ENCODE measurements at places on chromosomes 11 and 22. TPM values are rescaled to one million over a fixed set of nuclear protein-coding genes. Genes with fewer than 3 reads are reported as not detected.

The GAB4 gene
- not detected for total RNA-seq

The SCO2 gene
- total RNA-seq: 14.2 TPM

The WBP2NL gene
- 0.44 TPM for total RNA-seq

The KCNK4 gene
- 1.1 TPM for total RNA-seq

The ACTN3 gene
- 0.13 TPM for total RNA-seq

The CCDC81 gene
- total RNA-seq: 0.49 TPM

The C1QTNF5 gene
- total RNA-seq: not detected

The RASSF10 gene
- not detected for total RNA-seq

The OR4D5 gene
- not detected for total RNA-seq

GRCh38 chr11:962688-963087 is 37.0 kb downstream of the AP2A2 start:
- no peak for DNase-seq

- no peak for DNase-seq
Observed at GRCh38 chr22:41919357-41920224, 4.7 kb upstream of the SHISA8 start.

DNA sequence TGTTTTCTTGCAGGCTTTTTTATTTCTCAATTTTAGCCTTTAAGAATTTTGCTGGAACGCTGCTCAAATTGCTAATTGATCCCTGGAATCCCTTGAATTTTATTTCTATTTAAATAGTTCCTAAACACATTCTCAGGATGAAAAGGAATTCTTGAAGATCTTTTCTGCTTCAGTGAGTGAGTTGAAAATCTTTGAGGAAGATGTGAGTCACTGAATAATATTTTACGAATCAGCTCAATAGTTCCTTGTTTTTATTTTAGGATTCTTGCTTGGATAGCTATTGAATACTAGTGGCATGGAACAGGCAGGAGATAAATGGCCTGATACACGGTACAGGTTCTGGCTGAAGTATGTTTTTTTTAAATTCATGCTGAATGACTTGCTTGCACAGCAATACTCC is 194.6 kb upstream of the CCDC90B start:
- DNase-seq: no peak

DNA sequence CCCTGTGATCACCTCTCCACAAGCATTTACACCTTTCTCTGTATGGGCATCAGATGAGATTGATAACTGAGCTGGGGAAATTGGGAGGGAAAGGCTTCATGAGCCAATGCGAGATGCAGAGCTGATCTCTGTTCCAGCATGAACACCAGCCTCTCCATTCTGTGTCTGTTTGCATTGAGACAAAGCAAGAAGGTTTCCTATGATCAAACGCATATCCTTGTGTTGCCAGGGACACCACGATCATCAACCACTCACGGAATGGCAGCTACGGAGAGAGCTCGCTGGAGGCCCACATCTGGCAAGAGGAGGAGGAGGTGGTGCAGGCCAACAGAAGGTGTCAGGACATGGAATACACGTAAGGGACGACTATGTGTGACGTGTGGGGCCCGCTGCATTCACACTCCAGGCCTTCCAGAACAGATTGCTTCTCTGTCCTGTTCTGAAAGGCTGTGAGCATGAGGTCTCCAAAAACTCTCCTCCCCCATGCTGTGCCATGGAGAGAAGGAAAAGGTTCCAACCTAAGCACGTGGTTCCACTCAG is 96.4 kb downstream of the AMOTL1 start:
- DNase-seq: no peak

- DNase-seq: no peak
Observed at GRCh38 chr11:128239306-128239705, 348.1 kb downstream of the ETS1 start.

GRCh38 chr11:77065878-77066228 is 918 bp upstream of the CAPN5 start:
- DNase-seq: no peak

DNA sequence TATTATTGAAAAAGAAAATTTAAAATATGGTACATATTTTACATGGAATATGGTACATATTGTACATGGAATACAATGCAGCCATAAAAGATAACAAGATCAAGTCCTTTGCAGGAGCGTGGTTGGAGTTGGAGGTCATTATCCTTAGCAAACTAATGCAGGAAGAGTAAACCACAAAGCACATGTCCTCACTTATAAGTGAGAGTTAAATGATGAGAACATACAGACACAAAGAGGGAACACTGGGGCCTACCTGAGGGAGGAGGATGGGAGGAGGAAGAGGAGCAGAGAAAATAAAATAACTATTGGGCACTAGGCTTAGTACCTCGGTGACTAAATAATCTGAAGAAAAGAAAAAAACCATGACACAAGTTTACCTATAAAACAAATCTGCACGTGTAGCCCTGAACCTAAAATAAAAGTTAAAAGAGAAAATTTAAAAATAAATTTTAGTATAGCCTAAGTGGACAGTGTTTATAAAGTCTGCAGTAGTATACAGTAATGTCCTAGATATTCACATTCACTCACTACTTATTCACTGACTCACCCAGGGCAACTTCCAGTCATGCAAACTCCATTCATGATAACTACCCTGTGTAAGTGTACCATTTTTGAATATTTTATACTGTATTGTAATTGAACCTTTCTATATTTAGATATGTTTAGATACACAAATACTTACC is 204.4 kb downstream of the FAM76B start:
- DNase-seq: no peak

GRCh38 chr11:95404370-95404769 is 173.4 kb upstream of the SESN3 start:
- no peak for DNase-seq

DNA sequence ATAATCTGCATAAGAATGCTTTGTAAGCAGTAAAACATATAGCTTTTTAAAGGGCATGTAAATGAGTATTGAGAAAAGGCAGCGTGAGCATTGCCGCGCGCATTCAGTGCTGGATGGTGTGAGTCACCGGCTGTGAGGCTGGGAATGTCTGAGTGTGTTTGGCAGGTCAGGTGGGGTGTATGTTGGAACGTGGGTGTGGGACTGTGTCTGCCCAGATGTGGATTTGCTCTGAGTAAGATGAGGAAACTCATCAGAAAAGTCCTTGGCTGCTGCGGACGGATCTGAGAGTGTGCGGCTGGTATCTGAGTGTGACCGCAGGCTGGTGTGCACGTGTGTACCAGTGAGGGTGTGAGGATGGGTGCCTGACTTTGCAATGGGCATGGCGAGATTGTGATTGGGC is 66.2 kb upstream of the NECTIN1 start:
- DNase-seq: no peak

DNA sequence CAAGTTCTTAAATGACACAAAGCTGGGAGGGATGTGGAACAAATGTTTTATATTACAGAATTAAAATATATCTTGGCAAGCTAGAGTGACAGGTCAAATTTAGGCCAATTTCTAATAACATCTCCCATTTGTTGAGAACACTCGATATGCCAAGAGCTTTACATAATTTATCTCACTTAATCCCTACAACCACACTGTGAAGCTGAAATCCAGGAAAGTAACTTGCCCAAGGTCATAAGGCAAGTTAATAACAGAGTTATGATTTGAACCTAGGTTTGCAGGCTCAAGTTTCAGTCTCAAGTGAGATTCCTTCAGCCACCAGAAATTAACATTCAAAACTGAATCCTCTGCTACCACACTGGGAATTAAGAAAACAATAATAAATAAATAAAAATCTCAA is 38.3 kb downstream of the RAB30 start:
- no peak for DNase-seq

GRCh38 chr11:113615773-113616172 is 90.3 kb downstream of the TMPRSS5 start:
- no peak for DNase-seq

- peak; percentile 28 for DNase-seq
Observed at GRCh38 chr11:11265994-11266606, 87.0 kb downstream of the CSNK2A3 start.

GRCh38 chr22:30027169-30027568 is 53.1 kb upstream of the HORMAD2 start:
- no peak for DNase-seq

- no peak for DNase-seq
Observed at GRCh38 chr11:95363708-95364107, 132.7 kb upstream of the SESN3 start.

- no peak for DNase-seq
Observed at GRCh38 chr11:88301488-88302140, 35.9 kb downstream of the CTSC start.

DNA sequence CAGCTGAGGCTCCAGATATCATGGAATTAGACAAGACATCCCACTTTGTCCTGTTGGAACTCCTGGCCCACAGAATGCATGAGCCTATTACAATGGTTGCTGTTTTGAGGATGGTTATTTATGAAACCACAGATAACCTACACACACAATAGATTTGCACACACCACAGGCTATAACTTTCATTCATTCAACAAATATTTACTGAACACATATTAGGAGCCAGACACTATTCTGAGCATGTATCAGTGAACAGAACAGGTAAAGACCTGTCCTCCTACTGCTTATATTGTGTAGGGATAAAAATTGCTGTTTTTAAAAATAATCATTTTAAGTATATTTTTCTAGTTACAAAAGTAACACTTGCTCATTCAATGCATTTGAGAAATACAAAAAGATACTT is 13.4 kb upstream of the LDLRAD3 start:
- no peak for DNase-seq

GRCh38 chr22:21029486-21030025 is 2.8 kb downstream of the SLC7A4 start:
- no peak for DNase-seq

GRCh38 chr22:38316364-38317121 is 690 bp downstream of the CSNK1E start:
- no peak for DNase-seq

DNA sequence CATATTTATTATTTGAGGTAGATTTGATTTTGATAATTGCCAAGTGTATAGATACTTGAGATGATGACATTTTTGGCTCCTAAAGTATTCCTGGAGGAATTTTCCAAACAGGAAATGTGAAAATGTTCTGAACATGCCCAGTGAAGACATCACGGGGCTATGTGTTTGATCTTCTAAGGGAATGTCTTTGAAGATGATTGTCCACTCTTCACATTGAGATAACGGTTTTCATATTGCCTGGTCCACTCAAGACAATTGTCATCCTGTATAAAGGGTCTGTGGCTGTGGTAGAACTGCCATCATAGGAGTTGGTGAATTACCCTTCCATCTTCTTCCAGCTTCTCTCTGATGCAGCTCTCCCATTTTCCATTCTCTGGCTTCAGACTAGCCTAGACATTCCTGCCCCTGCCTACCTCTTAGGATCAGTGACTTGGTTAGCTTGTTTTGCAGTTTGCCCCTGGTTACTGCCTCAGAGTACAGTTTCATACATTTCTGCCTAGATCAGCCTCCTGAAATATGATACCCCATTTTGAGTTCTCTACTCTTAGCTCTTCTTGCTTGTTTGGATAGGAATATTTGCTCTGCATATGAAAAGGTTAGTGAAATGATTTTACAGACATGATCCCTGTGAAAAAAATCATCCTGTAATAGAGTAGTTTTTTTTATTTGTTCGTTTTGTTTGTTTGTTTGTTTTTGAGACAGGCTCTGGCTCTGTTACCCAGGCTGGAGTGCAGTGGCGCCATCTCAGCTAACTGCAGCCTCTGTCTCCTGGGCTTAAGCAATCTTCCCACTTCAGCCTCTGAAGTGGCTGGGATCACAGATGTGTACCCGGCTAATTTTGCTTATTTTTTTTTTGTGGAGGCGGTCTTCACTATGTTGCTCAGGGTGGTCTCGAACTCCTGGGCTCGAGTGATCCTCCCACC is 111.4 kb upstream of the SORL1-AS1 start:
- DNase-seq: no peak

DNA sequence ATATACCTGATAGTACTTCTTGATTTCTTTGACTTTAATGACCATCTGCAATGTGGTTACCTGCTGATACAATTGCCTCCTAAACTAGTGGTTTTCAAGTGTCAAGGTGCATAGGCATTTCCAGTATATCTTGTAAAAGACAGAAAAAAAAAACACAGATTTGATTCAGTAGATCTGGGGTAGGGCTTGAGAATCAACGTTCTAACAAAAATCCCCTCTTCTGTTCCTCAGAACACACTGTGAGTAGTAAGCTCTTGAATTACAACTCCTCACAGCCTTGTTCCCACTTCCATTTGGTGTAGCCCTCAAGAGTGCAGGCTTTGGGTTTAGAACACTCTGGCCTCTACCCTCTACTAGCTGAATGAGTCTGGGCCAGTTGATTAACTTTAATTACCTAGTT is 78.0 kb upstream of the CTSC start:
- DNase-seq: no peak

GRCh38 chr11:74677131-74677530 is 54.1 kb downstream of the CHRDL2 start:
- DNase-seq: no peak

- DNase-seq: no peak
Observed at GRCh38 chr11:134223121-134223520, 646 bp downstream of the NCAPD3 start.

Data from Panc1 (cell line).